ENCODE measurements at places on chromosomes 5 and 9.

DNA sequence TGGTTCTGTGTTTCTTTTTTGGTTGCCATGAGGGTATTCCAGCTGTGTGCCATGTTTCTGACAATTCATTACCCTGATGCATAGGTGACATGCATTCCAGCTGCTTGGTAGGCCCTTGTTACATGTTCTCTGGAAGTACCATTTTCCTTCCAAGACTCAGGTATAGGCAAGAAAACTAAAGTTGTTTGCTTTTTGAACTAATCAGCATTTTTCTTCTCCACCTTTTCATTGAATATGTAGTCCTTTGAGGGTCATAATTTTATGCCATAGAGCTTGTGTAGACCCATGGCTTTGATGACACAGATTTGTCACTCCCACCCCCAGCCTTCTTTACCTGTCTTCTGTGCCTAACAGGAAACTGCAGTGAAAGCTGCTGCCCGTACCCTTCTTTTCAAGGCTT is 339.2 kb downstream of the MED10 start:
- DNase-seq: no peak

DNA sequence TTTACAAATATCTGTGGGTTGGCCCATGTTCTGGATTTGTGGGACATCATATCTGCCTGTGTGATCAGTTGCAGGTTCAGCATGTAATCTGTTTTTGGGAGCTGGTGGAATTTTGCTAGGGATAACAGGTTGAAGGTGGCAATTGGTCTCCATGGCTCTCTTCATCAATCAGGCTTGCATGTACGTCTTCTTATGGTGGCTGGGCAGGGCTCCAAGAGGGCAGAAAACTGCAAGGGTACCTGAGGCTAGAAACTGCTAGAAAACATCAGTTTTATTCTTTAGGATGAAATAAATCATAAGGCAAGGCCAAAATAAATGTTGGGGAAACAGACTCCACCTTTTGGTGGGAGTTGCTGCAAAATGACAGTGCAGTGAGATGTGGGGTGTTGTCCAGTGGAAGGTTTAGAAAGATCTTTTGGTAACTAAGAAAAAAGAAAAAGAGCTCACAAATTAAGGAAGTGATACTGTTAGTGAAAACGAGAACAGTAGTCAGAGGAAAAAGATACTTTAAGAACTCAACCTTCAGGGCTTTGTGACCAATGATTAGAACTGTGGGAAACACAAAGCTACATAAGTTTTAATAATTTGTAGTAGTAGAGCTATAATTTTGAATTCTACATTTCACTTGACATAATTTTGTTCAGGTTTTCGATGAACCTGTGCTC is 300.7 kb upstream of the IZUMO3 start:
- DNase-seq: no peak

- no peak for DNase-seq
Observed at GRCh38 chr5:112418659-112419163, 366 bp downstream of the EPB41L4A start.

GRCh38 chr9:37218800-37219425 is 98.5 kb downstream of the ZCCHC7 start:
- no peak for DNase-seq

- DNase-seq: no peak
Observed at GRCh38 chr9:101618698-101619097, 23.9 kb upstream of the PPP3R2 start.

DNA sequence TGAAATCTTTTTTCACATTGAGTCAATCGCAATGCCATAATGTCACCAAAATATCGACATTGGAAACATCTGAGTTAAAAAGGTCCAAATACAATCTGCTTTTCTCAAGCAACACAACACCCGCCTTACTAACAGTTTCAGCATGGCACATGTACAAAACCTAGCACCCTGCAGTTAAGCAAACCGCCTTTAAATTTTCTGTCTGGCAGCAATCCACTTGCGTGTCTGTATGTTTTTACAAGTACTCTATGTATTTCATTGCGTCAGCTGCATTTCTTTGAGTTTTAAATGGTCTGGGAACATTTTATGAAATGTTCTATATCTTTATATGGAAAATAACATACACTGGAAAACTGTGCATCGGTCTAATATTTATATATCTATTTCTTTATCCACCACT is 134.6 kb downstream of the DENND1A start:
- no peak for DNase-seq

DNA sequence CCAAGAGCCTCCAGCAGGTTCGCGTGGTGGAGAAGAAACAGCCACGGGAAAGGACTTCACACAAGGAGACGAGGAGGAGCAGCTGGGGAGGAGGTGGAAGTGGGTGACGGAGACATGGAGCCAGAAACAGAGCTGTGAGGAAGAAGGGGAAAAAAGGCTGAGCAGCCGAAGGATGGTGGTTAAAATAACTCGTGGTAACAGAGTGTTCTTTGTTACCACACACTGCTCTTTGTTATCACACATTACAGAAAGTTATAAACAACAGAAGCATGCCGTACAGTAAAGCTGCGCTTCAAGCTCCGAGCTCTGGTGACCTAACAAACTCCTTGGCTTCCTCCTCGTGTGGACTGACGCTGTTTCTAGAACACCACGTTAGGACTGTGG is 215.4 kb downstream of the GLIS3 start:
- no peak for DNase-seq

GRCh38 chr5:176772271-176773210 is 37.8 kb upstream of the UNC5A start:
- no peak for DNase-seq

- no peak for DNase-seq
Observed at GRCh38 chr9:124084087-124084486, 72.5 kb downstream of the LHX2 start.

GRCh38 chr5:91224456-91224855 is 158.7 kb downstream of the ARRDC3 start:
- DNase-seq: no peak

All from bone marrow (tissue), 2 donors.